ENCODE measurements at places on chromosomes 7 and 10.

DNA sequence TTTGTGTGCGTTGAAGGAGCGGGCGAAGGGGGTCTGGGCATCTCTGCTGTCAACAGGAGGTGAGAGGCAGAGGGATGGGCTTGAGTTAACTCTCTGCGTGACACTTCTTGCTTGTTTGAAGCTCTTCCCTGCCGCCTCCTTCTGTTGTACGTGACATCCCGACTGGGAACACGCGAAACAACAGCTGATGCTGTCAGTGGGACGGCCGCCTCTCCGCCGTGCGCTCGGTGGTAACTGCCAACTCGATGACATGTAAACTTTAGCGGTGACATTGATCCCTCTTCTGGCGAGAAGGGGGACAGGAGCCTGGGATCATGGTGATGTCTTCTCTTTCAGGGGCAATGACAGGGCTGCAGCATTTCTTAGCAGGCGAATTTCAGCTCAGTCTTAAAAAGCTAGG is 394.5 kb downstream of the TYW1 start:
- no peak for DNase-seq

GRCh38 chr10:46301056-46301645 is 14.4 kb downstream of the ANTXRL start:
- no peak for DNase-seq

DNA sequence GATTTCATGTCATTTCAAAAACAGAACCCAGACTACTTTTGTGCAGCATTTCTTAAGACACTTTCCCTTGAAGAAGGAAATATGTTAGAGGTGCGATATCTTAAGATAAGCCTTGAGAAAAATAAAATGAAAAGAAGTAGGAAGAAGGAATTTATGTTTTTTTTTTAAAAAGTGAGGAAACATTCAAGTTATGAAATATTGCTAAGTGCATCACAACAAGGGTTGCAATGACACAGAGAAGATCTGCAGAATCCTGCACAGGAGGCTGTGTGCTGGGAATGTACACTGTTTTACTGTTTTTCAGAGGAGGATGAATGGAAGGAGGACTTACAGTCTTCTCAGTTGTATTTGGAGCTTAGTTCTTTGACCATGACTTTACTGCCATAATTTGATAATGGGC is 79.8 kb upstream of the NME8 start:
- DNase-seq: no peak

DNA sequence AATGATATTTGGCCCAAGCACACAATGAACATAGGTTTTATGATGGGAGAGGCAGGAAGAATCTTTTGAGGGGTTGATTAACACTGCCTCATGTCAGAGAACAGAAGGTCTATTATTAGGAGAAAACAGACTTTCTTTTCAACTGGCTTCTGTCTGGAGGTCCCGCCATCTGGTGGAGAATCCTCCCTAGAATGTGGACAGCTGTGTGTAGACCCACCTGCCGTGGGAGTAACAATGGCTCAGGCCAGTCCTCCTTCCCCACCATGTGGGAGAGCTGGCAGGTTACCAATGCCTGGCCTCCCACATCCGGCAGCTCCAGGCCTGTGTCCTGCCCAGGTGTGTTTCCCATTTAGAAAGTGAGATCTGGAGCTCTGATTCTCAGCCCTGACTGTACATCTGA is 70.4 kb upstream of the AOAH start:
- no peak for DNase-seq

- no peak for DNase-seq
Measured at GRCh38 chr7:20532890-20533289, 82.6 kb upstream of the ABCB5 start.

DNA sequence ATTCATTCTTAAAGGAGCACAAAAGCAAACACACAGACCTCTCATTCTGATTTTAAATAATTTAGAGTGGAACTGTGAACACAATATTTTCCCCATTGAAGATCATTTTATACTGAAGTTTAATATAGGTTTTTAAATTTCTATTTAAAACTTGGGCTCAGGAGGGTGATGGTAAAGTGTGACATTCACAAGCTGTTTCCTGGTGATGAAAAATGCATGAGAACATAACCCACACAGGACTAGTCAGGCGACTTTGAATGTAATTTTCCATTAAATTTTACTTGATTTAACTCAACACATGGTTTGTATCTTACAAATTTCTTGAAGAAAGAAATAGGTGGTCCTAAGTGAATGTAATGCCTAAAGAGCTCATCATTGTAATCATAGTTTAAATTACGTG is 143.6 kb downstream of the CDK14 start:
- no peak for DNase-seq

DNA sequence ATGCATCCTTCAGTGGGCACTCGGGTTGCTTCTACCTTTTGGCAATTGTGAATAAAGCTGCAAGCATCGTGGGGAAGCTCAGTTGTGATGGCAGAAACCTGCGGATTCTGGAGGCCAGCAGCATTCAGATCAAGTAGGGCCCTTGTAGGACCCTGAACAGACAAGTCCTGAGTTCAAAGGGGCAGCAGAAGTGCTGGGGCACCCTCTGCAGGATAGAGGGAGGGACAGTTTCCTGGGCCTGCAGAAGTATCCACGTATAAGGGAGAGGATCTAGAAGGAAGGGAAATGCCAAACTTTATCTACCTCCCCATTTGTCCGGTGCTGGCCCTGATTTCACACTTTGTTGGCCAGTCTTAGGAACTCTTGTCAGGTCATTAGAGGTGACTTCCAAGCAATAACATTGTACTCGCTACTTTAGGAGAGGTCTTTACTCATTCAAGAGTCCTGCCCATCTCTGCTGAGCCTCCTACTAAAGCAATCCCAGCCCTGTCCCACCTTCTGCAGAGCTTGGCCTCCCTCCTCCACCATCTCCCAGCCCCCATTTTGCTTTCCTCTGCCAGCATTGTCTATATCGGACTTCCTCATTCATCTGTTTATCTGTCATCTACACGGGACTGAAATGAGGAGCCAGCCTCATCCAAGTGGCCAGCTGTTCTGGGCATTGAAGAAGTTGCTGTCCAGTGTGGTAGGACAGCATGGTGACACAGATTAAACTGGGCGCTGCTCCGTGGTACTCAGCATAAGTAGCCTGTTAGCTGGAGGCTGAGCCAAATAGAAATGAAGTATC is 26.6 kb upstream of the R3HCC1L start:
- DNase-seq: no peak

DNA sequence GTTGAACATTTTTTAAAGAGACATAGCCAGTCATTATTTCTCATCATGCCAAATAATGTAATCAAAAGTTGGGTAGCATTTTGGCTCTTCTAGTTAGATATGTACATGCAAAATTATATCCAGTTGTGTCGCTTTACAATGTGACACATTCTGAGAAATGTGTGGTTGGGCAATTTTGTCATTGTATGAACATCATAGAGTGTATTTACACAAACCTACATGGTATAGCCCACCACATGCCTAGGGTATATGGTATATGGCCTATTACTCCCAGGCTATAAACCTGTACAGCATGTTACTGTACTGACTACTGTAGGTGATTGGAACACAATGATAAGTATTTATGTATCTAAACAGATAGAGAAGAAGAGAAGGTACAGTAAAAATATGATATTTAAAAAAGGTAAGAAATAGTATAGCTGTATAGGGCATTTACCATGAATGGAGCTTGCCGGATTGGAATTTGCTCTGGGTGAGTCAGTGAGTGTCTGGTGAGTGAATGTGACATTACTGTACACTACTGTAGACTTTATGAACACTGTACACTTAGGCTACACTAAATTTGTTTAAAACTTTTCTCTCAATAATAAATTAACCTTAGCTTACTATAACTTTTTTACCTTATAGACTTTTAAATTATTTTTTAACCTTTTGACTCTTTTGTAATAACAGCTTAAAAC is 16.5 kb downstream of the ZNF365 start:
- DNase-seq: no peak

DNA sequence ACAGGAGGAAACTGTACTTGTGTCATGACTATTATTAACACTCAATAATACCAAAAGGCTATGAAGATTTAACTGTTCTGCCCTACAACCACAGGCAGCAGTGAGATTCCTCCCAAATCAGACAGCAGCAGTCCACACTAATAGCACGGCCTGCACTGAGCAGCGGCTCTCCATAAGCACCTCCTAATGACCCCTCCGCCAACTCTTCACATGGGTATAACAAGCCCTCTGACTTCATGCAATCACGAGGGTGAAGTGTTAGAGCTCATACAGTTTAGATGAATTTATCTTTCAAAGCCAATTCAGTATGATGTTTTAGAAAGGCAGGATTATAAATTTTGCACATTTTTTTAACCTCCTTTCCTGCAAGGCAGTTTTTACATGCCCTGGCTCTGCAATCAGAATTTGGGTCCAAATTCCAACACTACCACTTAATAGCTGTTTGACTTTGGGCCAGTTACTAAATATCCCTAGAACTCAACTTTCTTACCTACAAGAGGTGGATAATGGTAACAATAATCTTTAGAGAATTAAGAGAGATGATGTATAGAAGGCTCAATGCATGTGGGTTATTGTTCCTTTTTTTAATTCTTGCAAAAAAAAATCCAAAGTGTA is 617.1 kb downstream of the KCNMA1 start:
- DNase-seq: peak; percentile 2

DNA sequence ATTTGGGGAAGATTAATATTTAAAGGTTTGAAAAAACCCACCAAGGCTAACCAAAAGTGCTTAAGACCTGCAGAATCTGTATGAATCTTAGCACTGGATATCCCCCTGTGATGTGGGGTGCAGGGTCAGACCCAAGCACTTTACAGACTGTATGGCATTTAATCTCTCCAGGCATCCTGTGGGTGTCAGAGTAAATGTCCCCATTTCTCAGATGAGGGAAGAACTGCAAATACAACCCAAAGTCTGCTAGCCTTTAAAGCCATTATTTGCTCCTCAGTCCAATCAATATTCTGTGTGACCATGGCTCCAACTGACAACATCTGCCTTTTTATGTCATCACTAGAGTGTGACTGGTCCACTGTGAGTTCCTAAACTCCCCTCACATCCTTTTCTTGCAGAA is 10.0 kb upstream of the MBL2 start:
- DNase-seq: no peak

- DNase-seq: no peak
Measured at GRCh38 chr7:3591944-3592343, 290.9 kb downstream of the SDK1 start.

DNA sequence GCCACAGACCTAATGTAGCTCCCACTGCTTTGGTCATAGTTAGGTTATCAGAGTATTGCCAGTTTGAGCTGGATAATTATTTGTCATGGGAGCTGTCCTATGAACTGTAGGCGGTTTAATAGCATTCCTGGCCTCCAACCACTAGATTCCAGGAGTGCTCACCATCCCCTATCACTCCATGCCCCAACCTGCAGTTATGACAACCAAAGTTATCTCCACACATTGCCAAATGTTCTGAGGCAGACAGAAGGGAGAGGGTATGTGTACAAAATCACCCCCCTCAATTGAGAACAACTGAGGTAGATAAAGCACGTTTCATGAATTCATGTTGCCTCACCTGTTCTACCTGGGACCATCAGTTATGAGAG is 119.0 kb upstream of the CACUL1 start:
- DNase-seq: no peak

DNA sequence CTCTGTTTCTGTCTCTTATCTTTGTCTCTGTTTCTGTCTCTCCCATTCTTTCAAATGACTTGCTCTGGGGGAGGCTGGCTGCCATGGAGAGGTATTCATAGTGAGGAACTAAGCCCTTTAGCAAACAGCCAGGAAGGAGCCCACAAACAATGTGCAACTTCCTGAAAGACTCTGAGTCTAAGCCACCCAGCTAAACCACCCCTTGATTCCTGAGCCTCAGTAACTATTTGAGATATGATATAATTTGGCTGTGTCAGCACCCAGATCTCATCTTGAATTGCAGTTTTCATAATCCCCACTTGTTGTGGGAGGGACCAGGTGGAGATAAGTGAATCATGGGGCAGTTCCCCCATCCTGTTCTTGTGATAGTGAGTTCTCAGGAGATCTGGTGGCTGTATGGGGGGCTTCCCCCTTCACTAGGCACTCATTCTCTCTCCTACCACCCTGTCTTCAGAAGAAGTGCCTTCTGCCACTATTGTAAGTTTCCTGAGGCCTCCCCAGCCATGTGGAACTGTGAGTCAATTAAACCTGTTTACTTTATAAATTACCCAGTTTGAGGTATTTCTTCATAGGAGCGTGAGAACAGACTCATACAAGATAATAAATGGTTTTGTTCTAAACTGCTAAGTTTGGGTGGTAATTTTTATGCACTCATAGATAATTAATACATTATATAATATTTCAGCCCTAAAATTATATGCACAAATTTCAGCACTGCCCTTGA is 121.2 kb upstream of the FOXP2 start:
- no peak for DNase-seq

GRCh38 chr10:109784236-109784635 is 139.1 kb downstream of the XPNPEP1 start:
- no peak for DNase-seq

GRCh38 chr10:35345383-35345742 is 9.1 kb downstream of the CCNY start:
- no peak for DNase-seq
